ENCODE measurements at places on chromosomes 12 and 14.

DNA sequence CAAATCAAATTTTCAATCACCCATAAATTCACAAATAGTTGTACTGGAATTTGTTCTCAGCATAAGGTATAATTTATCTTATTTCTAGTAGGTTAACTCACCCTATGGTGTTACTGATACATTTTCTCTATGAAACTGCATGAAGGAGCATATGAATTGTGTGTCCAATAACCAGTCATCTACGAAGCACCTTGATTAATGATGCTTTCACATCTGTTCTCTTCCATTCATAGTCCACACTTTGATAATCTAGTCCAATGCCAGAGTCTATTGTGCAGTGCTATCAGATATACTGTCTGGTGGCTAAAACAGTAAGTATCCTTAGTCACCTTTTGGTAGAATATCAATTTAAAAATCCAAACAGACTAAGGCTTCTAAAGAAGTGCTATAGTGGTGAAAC lies 876.0 kb downstream of the RPS29 start:
- DNase-seq = no peak

- DNase-seq = no peak
Measured at GRCh38 chr12:103858953-103859601, 18.0 kb upstream of the NT5DC3 start.

DNA sequence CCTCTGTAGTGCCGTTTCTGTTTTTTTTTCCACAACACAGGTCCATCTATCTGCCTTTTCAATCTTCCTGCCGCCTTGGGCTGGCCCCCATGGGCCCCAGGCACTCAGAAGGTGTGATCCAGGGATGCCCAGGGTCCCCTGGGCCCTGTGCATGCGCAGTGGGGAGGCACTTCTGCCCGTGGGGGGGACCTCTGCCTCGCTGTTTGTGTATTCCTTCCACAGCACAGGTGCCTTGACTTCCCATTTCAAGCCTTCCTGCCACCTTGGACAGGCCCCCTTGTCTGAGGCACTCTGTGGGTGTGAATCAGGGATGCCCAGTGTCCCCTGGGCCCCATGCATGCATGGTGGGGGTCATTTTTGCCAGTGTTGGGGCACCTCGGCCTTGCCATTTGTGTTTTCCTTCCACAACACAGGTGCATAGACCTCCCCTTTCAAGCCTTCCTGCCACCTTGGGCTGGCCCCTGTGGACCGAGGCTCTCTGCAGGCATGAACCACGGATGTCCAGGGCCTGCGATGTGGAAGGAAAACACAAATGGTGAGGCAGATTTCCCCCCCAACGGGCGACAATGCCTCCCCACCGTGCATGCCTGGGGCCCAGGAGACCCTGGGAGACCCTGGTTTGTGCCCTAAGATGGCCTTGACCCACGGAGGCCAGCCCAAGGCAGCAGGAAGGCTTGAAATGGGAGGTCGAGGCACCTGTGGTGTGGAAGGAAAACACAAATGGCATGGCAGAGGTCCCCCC lies 366.5 kb downstream of the ALG10 start:
- no peak for DNase-seq

- DNase-seq = no peak
Measured at GRCh38 chr12:70393787-70394499, 27.9 kb downstream of the KCNMB4 start.

GRCh38 chr14:55130196-55130550 lies 1.1 kb downstream of the LGALS3 start:
- DNase-seq = no peak

Measured in stimulated activated CD4-positive, alpha-beta T cell treated with anti-CD3 and anti-CD28 coated beads, Interleukin-1b, Interleukin-23, amount 100 ng/mL, for 24 hours (primary cell).